Smooth muscle cell of the pulmonary artery (primary cell): ENCODE measurements at places on chromosomes 12 and 14. TPM values are rescaled to one million over a fixed set of nuclear protein-coding genes. Genes with fewer than 3 reads are reported as not detected.

Gene PAWR
- total RNA-seq, result 48.0 and 145 TPM in 2 replicates

Gene C12orf54
- total RNA-seq, result not detected in 2 replicates

Gene LRRC10
- total RNA-seq, result not detected in 2 replicates

Gene KLRC4
- total RNA-seq, result not detected in 2 replicates

Gene NTF3
- 3.1 and 4.4 TPM in 2 replicates for total RNA-seq

Gene SPIC
- not detected in 2 replicates for total RNA-seq

Gene CCDC88C
- 0.10 and 0.26 TPM in 2 replicates for total RNA-seq

Gene GALNT16
- 1.7 and 4.9 TPM in 2 replicates for total RNA-seq

Gene PPM1H
- 2.5 and 2.9 TPM in 2 replicates for total RNA-seq

Gene PROX2
- total RNA-seq, result not detected in 2 replicates

Gene ANKLE2
- 52.3 and 73.0 TPM in 2 replicates for total RNA-seq

Gene NDRG2
- 0.50 and 1.0 TPM in 2 replicates for total RNA-seq
